Thoracic aorta (tissue), 2 donors: ENCODE measurements at places on chromosomes 4 and X. TPM values are rescaled to one million over a fixed set of nuclear protein-coding genes. Genes with fewer than 3 reads are reported as not detected.

DNA sequence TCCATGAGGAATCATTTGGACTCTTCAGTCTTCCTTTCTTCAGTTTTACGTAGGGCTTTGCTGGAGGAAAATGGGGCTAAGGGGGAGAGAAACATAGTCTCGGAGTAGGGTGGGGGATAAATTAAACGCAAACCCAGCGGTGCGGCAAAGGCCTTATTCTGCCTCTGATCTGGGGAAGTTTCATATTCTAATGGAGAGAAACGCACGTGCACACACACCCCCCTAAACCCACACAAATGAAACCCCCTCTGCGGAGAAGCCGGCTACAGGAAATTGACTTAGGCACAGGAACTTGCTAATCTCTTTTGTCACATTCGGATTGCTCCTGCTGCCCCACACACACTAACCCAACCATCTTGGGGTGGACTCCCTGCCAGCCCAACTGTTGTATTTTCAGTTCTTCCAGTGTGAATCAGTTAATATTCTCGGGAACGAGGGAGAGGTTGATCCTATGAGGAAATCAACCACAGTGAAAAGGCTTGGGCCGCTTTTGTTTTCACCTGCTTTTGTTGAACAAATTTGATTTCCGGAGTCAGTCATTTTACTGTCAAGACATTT is at the start of gene RHOH:
Gene RHOH, plus strand, starts transcription at position 308 of the 558 bp plus-strand sequence. CDS start 46,356 bp downstream, outside the sequence.
- DNase-seq: no peak
- no peaks in the 10 kb centered on the region for H3K36me3 ChIP-seq
- H3K27me3 ChIP-seq: no peaks in the 10 kb centered on the region
- H3K4me1 ChIP-seq: no peaks in the 10 kb centered on the region

Gene USP17L27
- not detected for total RNA-seq

Gene PWWP3B
- not detected for total RNA-seq

Gene TMEM31
- not detected for total RNA-seq

GRCh38 chr4:76723924-76724323 is 174.0 kb downstream of the SOWAHB start:
- H3K27ac ChIP-seq: peak overlapping the region; percentile 32
- peaks cover 62% of the 10 kb centered on the region for H3K4me1 ChIP-seq
- no peaks in the 10 kb centered on the region for H3K27me3 ChIP-seq
- DNase-seq: no peak
- no peak overlapping the region for H3K4me3 ChIP-seq
- H3K36me3 ChIP-seq: no peaks in the 10 kb centered on the region

Gene WWC2
- 21.1 TPM for total RNA-seq

- H3K27me3 ChIP-seq: no peaks in the 10 kb centered on the region
- H3K36me3 ChIP-seq: no peaks in the 10 kb centered on the region
- no peak for DNase-seq
- H3K4me3 ChIP-seq: peak within 1 kb of the TSS; percentile 70
- no peak within 1 kb of the TSS for H3K27ac ChIP-seq
These were observed at the start of gene EFHC2 for GRCh38 chrX:44343412-44344141. EFHC2 (minus strand) TSS chrX:44343672; CDS start chrX:44343588, 84 bp downstream.

Gene MED28
- total RNA-seq: 22.8 TPM

GRCh38 chrX:127317159-127317558 is 497.6 kb downstream of the PRR32 start:
- H3K27me3 ChIP-seq: no peaks in the 10 kb centered on the region
- H3K4me3 ChIP-seq: no peak overlapping the region
- DNase-seq: no peak
- no peaks in the 10 kb centered on the region for H3K36me3 ChIP-seq
- H3K4me1 ChIP-seq: no peaks in the 10 kb centered on the region

GRCh38 chrX:9911487-9911886 is 55.7 kb upstream of the CLDN34 start:
- H3K4me3 ChIP-seq: no peak overlapping the region
- H3K27me3 ChIP-seq: no peaks in the 10 kb centered on the region
- no peaks in the 10 kb centered on the region for H3K4me1 ChIP-seq
- H3K27ac ChIP-seq: no peak overlapping the region
- DNase-seq: no peak

Gene MAP9
- total RNA-seq: 12.9 TPM

DNA sequence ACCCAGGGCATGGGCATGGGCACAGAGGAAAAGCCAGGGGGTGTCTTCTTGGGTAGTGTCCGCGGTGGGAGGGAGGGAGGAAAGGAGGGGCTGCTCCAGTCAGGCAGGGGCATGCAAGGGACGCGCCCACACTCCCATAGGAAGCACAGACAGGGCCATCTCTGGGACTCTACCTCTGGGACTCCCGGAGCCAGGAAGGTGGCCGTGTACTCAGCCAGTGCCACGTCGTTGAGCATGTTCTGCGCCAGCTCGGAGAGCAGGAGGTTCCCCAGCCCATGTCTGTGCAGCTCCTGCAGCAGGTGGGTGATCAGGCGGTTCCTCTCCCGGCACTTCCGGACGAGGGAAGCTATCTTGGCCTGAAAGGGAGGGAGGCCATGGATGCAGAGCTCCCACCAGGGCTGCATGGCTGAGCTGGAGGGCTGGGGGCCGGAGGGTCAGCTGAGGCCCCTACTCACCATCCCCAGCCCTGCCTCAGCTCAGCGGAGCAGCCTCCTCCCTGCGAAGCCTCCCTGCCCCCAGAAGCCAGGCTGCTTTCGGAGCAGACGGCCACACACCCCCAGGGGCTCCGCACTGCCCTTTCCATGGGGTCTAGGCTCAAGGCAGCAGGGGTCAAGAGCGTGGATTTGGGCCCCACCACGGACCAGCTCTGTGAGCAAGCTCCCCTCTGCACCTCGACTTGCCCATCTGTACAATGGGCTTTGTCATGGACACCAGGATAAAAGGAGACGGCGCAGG is 44.6 kb downstream of the C4orf50 start:
- H3K27me3 ChIP-seq: no peaks in the 10 kb centered on the region
- no peak overlapping the region for H3K4me3 ChIP-seq
- no peak overlapping the region for H3K27ac ChIP-seq
- DNase-seq: no peak

Gene UCP1
- total RNA-seq: not detected

DNA sequence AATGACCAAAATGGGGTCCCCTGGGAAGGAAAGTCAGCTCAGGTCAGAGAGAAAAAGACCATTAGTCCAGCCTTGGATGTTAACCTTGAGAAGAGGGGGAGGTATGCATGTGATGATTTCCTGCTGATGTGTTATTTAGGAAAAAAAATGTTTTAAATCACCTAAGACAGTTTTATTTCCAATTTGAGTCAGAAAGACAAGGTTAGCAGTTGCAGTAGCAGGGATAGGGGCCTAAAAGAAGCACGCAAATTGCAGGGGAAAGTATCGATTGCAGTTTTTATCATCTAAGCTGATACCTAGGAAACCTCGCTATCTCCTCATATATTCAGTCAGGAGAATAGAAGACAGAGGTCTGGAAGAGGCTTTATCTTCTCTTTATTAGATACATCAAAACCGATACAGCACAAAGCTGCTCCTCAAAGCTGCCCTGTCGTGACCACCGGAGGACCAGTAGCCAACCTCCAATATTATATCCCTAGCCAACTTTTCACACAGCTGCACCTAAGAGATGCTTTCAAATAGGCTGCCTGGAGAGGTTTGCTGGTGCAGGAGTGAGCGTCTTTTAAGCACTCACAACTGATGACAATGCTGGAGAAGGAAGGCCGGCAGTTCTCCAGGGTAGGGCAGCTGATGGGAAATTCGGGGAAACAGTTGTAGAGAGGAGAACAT is 289.4 kb downstream of the INPP4B start:
- no peak for DNase-seq
- H3K4me1 ChIP-seq: no peaks in the 10 kb centered on the region

Gene LIMCH1
- 158 TPM for total RNA-seq

GRCh38 chr4:143728166-143728565 is 27.7 kb upstream of the FREM3 start:
- H3K4me1 ChIP-seq: no peaks in the 10 kb centered on the region
- no peaks in the 10 kb centered on the region for H3K27me3 ChIP-seq
- DNase-seq: no peak
- H3K4me3 ChIP-seq: no peak overlapping the region
- no peak overlapping the region for H3K27ac ChIP-seq

- no peak for DNase-seq
- H3K27ac ChIP-seq: no peak overlapping the region
- H3K4me1 ChIP-seq: no peaks in the 10 kb centered on the region
- H3K36me3 ChIP-seq: no peaks in the 10 kb centered on the region
- H3K4me3 ChIP-seq: no peak overlapping the region
- H3K27me3 ChIP-seq: no peaks in the 10 kb centered on the region
These were observed 157.9 kb downstream of the MAGEB5 start for GRCh38 chrX:26373829-26374228.

Gene YY2
- 1.5 TPM for total RNA-seq

Gene FMR1NB
- not detected for total RNA-seq

Gene KCTD8
- 4.2 TPM for total RNA-seq

DNA sequence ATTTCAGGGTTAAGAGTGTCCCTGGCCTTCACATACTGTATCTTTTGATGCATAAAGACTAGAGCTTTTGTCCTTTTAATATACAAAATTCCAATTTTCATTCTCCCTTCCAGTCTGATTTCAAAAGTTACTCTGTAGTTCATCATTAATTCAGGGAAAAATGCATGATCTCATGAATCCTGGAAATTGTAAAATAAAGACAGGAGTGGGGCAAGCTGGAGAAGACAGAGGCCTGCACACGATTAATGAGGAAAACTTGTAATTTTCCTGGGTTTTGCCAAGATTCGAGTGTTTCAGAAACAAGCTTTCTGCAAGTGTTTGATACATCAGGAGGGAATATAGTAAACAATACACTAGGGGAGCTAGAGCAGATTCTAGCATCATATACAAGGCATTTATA is 947.9 kb downstream of the FAT4 start:
- DNase-seq: no peak
- no peaks in the 10 kb centered on the region for H3K36me3 ChIP-seq
- H3K27me3 ChIP-seq: no peaks in the 10 kb centered on the region

GRCh38 chr4:54541426-54542118 is 116.2 kb upstream of the KIT start:
- H3K27ac ChIP-seq: no peak overlapping the region
- H3K4me3 ChIP-seq: no peak overlapping the region
- H3K27me3 ChIP-seq: no peaks in the 10 kb centered on the region
- DNase-seq: no peak
- no peaks in the 10 kb centered on the region for H3K4me1 ChIP-seq

Gene EGFL6
- not detected for total RNA-seq

DNA sequence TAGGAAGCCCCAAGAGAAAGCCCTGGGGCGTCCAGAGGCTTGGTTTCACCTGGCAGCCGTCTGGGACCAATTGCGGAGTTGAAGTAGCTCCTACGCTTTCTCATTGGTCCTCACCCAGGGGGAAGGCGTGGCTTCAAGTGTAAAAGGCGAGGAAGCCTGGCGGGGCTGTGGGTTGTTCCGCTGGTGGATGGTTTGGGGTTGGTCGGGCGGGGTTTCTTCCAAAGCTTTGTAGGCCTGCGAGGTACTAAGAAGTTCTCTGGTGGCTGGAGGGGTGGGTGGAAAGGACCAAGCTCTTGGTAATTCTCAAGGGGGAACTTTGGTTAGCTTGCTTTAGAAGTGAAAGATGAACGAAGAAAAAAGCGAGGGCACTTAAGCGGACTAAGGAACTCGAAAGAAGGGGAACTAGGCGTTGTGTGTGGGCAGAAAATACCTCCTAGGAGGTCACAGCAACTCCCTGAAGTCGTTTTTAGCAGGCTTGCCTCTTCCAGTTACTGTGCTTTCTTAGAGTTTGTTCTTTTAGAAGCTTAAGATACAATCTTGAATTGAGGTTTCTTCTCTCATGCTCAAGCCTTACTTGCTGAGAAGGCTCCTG is 36.6 kb downstream of the CCNG2 start:
- peak; percentile 15 for DNase-seq
- no peaks in the 10 kb centered on the region for H3K27me3 ChIP-seq
- no peak overlapping the region for H3K27ac ChIP-seq
- H3K36me3 ChIP-seq: no peaks in the 10 kb centered on the region

GRCh38 chr4:107314156-107314555 is 278.0 kb upstream of the DKK2 start:
- H3K4me3 ChIP-seq: no peak overlapping the region
- H3K36me3 ChIP-seq: no peaks in the 10 kb centered on the region
- no peaks in the 10 kb centered on the region for H3K4me1 ChIP-seq
- no peak overlapping the region for H3K27ac ChIP-seq
- H3K27me3 ChIP-seq: no peaks in the 10 kb centered on the region

DNA sequence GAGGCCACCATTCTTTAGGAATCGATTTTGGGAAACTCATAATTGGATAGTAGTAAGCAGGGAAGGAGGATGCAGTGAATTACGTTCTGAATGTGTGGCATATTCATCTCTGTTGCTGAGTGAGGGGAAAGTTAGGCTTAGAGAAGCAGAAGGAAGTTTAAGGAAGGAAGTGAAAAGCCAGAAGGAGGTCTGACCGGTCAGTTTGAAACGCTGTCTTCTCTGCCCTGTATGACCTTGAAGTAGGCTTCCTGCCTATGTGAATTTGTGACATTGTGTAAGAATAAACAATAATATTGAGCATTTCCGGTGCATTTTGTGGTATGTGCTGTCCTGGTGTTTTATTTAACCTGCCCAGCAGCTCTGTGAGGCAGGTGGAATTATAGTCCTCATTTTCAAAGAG is 67.3 kb downstream of the PDLIM5 start:
- no peaks in the 10 kb centered on the region for H3K27me3 ChIP-seq
- no peak overlapping the region for H3K4me3 ChIP-seq
- peak overlapping the region; percentile 4 for H3K27ac ChIP-seq
- no peaks in the 10 kb centered on the region for H3K36me3 ChIP-seq
- no peak for DNase-seq
- H3K4me1 ChIP-seq: peaks cover 62% of the 10 kb centered on the region

GRCh38 chr4:114116861-114117260 is 137.4 kb upstream of the ARSJ start:
- DNase-seq: no peak
- no peaks in the 10 kb centered on the region for H3K36me3 ChIP-seq
- H3K27me3 ChIP-seq: no peaks in the 10 kb centered on the region
- no peaks in the 10 kb centered on the region for H3K4me1 ChIP-seq

DNA sequence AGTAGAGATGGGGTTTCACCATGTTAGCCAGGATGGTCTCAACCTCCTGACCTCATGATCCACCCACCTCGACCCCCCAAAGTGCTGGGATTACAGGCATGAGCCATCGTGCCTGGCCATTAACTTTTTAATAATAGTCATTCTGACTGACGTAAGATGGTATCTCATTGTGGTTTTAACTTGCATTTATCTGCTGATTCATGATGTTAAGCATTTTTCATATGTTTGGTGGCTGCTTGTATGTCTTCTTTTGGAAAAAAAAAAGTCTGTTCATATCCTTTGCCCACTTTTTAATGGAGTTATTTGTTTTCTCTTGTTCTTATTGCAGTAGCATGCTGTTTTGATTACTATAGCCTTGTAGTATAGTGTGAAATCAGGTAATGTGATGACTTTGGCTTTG is 45.8 kb downstream of the ANXA10 start:
- no peak for DNase-seq
- H3K4me3 ChIP-seq: no peak overlapping the region
- H3K27ac ChIP-seq: no peak overlapping the region
- no peaks in the 10 kb centered on the region for H3K27me3 ChIP-seq
- no peaks in the 10 kb centered on the region for H3K4me1 ChIP-seq

Gene RBM47
- 56.7 TPM for total RNA-seq

- no peak overlapping the region for H3K4me3 ChIP-seq
- H3K27me3 ChIP-seq: no peaks in the 10 kb centered on the region
- H3K4me1 ChIP-seq: peaks cover 4% of the 10 kb centered on the region
- no peaks in the 10 kb centered on the region for H3K36me3 ChIP-seq
These were observed 102.9 kb downstream of the CLCN4 start for GRCh38 chrX:10259716-10260115.
